Hepatocyte (in vitro differentiated cells): ENCODE measurements at places on chromosomes 1 and 21. TPM values are rescaled to one million over a fixed set of nuclear protein-coding genes. Genes with fewer than 3 reads are reported as not detected.

GRCh38 chr1:3033790-3034090 is 12.5 kb downstream of the ACTRT2 start:
- no peak for DNase-seq

DNA sequence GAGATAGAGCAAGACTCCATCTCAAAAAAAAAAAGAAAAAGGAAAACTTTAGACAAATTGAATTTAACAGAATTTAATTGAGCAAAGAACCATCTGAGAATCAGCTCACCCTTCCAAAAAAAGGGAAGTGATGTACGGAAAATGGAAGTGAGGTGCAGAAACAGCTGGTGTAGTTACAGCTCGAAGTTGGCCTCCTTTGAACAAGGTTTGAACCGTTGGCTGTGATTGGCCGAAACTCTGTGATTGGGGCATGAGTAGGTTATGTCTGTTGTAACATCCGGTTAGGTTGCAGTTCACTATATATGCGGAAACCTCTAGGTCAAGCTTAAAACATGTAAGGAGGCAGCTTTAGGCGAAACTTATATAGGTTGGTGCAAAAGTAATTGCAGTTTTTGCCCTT is 97.9 kb upstream of the KIF26B start:
- DNase-seq, result no peak

- DNase-seq, result no peak
Observed at GRCh38 chr1:216779686-216780085, 56.5 kb upstream of the ESRRG start.

- no peak for DNase-seq
Observed at GRCh38 chr1:243526180-243526579, 270.3 kb downstream of the SDCCAG8 start.

DNA sequence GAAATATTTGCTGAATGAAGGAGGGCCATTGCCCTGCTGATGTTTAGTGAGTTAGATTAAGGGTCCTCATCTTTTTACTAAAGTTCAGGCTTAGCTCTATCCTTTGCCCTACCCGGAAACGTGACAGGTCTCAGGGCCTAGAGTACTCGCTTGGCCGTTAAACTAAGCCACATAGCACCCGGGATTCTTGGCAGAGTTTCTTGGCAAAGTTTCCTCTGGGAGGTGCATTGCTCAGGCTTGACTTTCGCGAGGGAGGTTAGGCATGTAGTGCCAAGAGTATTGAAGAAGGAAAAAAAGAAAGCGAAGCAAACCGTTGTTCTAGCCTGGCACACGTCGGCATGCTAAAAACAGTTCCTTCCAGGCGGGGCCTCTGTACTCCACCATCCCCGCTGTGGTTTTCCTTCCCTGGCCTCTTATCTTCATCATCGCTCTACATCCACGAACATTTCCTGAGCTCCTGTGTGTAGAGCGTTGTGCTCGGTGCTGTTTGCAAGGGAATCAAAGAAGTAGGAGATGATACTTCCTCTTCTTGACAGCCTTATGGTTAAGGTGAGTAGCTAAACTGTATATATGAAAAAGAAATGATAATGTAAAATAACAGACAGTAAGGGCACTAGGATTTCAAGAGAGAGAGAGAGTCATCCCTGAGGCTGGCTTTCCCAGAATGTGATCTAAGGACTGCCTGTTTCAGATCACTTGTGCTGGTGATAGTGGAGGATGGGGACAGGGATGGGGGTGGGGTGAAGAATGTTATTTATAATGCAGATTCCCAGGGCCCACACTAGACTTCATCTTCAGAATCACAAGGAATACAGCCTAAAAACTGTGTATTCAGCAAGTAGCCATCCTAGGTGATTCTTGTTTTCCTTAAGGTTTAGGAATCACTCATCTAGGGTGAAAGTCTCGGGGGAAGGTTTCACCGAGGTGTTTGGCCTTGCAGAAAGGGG is 18.8 kb downstream of the RNF220 start:
- DNase-seq, result peak; percentile 23

DNA sequence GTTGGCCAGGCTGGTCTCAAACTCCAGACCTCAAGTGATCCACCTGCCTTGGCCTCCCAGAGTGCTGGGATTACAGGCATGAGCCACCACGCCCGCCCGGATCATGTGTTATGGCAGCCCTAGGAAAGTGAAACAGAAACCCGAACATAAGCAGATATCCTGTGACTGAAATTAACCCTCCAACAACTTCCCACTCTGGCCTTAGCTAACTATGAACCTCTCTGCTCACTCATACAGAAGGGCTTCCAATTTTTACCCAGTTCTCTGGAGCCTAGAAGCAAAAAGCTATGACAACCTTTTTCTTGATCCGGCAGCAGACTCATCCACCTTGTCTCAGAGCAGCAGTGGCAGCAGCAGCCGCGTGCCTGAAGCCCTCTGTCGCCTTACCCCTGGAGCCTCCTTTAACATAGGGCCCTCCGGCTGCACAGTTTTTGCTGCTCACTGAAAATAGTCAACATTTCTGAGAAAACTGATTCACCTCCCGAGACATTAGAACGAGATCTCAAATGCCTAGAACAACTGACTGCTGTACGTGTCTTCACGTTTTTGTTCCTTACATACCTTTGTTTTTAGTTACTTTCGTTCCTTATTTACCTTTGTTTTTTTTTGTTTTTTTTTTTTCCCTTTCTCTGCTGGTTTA is 9.3 kb downstream of the CBR1 start:
- DNase-seq, result no peak

- DNase-seq, result no peak
Observed at GRCh38 chr1:107525961-107526360, 385.1 kb downstream of the NTNG1 start.

GRCh38 chr1:158400871-158401270 is 1.6 kb upstream of the OR10T2 start:
- DNase-seq, result no peak

DNA sequence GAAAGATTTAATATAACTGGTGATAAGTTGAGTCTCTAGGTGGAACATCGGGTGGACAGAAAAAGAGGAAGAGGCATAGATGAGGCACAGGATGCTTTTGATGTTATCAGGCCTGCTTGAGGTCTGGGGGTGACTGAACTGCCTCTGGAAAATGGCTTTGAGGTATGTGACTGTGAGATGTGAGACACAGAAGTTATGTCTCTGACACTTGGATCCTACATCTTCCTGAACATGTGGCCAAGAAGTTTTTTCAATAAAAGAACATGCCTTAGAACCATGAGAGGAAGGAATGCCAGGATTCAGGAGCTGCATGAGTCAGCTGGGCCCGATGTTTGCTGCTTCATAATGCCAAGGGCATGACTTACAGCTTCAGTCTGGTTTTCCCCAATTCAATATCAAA is 11.5 kb upstream of the AIM2 start:
- no peak for DNase-seq

GRCh38 chr1:175118375-175119367 is 51.0 kb downstream of the TNN start:
- DNase-seq, result no peak

GRCh38 chr1:37509181-37509580 is 5.4 kb downstream of the MEAF6 start:
- no peak for DNase-seq

- DNase-seq, result no peak
Observed at GRCh38 chr1:244212797-244213475, 161.9 kb downstream of the ZBTB18 start.

DNA sequence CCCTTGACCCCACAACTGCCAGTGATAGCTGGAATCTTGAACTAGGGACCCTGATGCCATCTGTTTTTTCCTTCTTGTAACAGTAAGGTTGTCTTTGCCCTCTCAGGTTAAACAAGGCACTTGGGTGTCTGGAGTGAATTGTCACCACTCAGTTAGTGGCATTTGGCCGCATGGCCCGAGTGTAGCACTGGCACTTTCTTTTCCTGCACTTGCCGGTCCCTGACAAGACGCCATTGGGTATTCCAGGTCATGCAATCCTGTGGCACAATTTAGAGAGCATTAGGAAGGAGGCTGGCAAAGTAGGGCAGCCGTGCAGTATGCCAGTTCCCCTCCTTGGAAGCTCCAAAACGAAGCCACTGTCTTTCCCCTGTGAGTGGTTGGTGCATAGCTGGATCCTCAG is 70.8 kb downstream of the MRPS6 start:
- DNase-seq, result no peak

GRCh38 chr1:114189398-114189797 is 35.7 kb upstream of the SYT6 start:
- no peak for DNase-seq

KLHDC9 gene
- 1.4 and 3.9 TPM in 2 replicates for total RNA-seq

CHI3L2 gene
- total RNA-seq, result 2.4 and 5.7 TPM in 2 replicates

COL9A2 gene
- total RNA-seq, result 13.3 and 20.6 TPM in 2 replicates

ALPL gene
- total RNA-seq, result 1.6 and 2.2 TPM in 2 replicates

VWA5B1 gene
- 0.24 and 0.33 TPM in 2 replicates for total RNA-seq

LHX8 gene
- 0.87 and 1.5 TPM in 2 replicates for total RNA-seq

CFAP74 gene
- not detected in 2 replicates for total RNA-seq

TRAF5 gene
- total RNA-seq, result 8.3 and 8.8 TPM in 2 replicates

TRIM67 gene
- 0.12 and 0.13 TPM in 2 replicates for total RNA-seq

SPRR5 gene
- not detected in 2 replicates for total RNA-seq
